Effector CD8-positive, alpha-beta T cell (primary cell): ENCODE measurements at places on chromosomes 13 and 19.

DNA sequence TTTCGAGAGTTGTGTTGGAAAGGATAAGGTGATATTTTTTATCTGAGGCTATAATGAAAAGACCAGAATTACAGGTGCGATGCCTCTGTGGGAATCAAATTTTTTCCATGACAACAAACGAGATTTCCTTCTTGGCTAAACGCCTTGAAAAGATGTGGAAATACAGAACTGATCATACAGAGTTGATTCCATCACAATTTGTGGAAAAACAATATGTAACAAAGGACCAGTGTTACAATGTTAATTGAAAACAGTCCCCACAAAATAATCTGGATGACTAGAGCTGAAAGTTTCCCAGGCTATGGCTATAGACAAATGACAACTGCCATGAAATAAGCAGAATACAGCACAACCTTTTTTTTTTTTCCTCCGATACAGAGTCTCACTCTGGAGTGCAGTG is 628.9 kb downstream of the DIAPH3 start:
- DNase-seq: no peak

DNA sequence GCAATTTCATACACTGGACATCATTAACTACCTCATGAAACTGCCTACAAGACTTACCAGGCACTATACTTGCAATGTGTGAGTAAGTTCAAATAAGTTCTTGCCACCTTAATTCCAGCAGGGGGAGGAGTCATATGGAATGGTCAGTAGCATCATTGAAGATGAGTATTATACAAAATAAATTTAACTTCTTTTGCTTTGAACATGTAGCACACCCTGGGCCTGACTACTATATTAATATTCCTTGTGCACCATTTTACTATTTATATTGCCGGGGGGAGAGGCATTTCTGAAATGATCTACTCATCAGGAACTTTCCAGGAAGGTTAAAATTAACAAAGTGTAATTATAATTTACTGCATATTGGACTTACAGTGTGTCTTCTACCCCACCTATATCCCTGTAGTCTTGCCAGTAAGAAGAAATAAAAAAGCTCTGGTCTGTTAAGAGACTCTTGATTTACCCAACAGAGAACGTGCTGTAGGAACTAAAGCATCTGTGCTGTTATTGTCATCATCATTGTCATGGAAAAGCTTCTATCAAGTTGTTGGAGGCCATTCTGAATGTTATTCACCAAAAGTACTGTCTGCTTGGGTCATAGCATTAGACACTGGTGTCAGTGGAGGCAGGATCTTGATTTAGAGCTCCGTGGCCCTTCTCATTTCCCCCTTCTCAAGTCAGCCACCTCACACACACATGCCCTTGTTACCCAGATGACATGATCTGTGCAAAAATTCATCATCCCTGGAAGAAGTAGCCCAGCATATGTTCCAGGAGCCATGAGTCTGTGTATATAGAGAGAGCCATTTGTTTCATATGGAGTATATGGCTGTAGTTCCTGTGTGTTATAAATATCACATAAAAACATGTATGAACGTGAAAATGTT is 147.1 kb downstream of the MTUS2 start:
- no peak for DNase-seq

GRCh38 chr13:50187352-50188029 is 172.2 kb downstream of the KCNRG start:
- no peak for DNase-seq

DNA sequence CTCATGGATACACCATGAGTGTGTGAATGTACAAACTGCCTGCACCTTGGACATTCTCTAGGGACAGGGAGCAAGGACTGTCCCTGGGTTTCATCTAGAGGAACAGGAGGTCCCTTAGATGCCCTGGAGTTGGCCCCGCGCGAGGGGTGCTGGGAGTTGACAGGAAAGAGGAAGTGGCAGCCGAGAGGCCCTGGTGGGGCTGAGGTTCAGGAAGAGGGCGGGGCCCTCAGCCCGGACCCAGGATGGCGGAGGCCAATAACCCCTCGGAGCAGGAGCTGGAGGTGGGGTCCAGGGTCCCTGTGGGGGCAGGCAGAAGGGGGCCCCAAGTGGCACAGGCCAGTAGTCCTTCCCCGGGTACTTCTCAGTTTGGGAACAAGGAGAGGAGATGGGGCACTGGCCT is 6.9 kb downstream of the PKN1 start:
- DNase-seq: peak; percentile 55
